ENCODE measurements at places on chromosomes 2 and 18.

DNA sequence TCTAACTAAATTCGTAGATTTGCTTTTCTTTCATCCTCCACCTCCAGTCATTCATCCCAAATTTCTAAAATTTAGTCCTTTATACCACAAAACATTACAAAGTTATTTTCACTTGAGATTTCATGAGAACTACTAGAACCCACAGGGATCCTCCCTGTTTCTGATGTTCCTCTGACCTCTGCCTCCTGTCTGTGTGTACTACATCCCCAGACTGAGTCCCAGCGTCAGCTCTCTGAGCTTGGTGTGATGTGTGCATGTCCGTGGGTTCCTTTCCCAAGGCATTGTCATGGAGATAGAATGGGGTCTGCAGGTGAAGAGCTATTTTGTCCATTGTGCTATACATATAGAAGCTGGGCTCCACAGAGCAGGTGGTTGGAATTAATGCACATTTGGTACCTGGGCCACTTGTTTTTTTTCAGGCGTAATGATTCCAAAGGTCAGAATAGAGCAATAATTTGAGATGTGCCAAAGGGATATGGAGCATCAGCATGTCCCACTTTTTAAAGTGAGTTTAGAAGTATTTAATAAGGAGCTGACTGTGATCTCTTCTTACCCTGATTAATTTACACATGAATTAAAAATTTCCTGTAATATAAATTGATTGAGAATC lies 151.2 kb upstream of the BOD1L2 start:
- DNase-seq, result no peak

DNA sequence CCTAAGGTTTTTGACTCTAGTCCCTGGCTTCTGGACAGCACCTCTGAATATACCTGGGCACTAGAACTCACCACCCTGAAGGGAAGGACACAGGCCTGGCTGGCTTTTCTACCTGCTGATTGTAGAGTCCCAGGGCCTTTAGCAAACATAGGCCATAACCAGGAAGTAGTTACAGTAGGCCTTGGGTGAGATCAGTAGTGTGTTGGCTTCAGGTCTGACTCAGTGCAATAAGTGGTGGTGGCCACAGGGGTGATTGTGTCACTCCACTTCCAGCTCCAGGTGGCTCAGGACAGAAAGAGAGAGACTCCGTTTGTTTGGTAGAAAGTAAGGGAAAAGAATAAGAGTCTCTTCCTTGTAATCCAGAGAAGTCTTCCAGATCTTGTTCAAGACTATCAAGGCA lies 101.7 kb upstream of the LGALSL start:
- no peak for DNase-seq

DNA sequence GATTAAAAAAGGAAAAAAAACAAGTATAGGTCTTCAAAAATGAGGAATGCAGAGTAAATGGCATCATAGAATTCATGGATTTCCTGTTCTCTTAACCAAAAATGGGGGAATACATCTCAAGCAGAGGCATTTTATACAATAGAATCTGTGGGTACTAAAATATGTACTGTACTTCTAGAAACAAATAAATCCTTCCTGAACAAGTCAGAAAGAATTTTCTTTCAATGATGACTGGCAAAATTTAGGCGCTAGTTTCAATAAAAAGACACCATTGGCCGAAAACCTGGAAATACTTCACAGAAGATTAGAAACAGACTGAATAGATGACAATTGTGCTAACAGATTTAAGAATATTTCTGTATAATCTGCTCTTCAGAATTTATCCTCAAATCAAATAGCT lies 15.1 kb downstream of the TRAK2 start:
- no peak for DNase-seq

DNA sequence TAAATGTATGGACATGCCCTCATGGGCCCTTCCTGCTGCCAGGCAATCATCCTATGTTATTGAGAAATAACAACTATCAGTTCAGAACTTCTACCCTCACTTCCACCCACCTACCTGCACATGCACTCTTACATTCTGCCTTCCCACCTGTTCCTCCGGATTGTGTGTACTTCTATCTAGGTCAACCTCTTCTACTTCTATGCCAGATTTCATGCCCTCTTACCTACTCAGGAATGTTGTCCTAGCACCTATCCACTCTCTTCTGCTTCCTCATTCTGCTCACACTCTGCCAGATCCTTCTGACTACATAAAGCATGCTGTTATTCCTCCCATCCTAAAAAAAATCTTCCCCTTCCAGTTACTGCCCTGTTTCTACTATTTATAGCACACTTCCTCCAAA lies 333.5 kb downstream of the IRS1 start:
- no peak for DNase-seq

- peak; percentile 40 for DNase-seq
These were observed 52.0 kb downstream of the ARL4C start for GRCh38 chr2:234444893-234445292.

- DNase-seq, result no peak
These were observed 34.5 kb downstream of the LRRFIP1 start for GRCh38 chr2:237661799-237662328.

DNA sequence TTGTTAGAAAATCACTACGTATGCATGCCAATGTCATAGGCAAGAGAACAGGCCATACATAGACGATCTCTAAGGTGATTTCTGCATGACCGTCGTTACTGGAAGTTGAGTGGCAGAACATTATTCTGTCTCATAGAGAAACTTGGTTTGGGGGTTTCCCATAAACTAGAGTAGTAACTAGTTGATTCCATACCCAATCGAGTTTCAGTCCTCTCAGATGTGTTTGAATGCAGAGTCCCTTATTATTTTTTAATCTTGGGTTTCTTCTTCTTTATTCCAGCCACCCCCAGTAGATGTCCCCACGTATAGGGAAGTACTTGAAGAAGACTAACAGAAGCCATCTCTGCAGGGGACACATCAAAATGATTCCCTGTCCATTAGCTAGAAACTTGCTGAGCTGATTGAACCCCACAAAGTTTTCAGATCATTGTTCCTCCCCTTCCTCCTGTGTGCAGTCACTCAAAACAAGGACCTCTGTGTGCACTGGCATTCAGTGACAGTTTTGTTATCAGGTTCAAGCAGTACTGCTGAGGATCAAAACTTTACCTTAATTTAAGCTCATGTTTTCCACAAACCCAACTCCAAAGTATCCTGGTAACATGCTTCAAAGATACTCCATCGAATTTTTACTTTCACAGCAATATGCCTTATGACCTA lies 68.4 kb upstream of the CDCA7 start:
- no peak for DNase-seq

DNA sequence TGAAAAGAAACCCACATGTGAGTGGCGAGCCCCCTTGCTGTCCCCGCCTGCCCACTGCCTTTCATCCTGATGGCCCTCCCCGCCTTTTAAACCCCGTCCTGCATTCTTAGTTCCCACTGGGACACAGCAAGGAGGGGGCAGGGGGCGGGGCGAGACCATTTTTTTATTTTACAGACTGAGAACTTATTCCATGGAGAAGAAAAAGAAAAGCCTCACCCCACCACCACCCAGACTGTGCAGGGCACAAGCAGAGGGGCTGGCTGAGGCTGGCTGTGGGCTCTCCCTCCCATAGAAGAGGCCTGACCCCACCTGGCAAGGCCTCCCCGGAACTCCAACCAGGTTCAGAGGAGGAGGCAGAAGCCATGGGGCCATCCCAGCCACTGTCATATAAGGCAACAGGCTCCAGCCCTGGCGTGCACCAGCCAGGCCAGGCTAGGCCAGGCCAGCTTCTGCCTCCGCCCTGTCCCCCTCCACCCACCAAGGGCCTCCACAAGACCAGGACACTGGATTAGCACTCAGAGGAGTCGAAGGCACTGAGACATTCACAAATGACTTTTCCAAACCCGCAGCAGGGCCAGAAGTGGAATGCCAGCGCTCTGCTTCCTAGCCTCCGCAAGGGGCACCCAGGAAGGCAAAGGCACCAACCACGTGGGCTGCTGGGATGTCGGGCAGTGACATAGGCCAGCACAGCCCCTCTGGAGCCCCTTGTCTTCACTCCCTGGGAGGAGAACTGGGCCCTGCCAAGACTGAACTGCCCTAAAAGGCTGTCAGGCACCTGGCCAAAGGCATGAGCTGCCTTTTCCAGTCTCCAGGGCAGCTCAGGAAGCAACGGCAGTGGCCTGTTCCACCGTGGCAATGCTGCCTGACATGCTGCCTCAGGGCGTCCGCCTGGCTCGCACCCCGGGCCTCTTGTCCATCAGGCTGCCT lies 37.5 kb upstream of the SEMA4C start:
- DNase-seq, result no peak

- no peak for DNase-seq
These were observed 1.3 kb downstream of the EML6 start for GRCh38 chr2:54724560-54725342.

DNA sequence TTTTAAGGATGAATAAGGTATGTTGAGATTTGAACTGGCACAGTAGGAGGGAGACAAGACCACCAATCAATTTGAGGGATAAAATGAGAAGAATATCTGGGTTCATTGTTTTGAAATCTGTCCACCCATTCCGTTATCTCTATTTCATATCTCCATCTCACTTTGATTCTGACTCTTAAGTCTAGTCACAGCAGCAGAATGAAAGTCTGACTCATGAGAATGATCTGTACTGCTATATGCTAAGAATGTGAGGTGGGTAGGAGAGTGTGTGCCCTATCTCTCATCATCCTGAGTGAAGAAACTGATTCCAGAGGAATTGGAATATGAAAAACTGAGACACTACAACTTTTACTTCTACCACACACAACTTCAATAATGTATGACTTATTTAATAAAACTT lies 1994.5 kb upstream of the PIK3C3 start:
- no peak for DNase-seq

GRCh38 chr2:64328756-64329155 lies 125.2 kb upstream of the LGALSL start:
- no peak for DNase-seq

- DNase-seq, result peak; percentile 45
These were observed 95.3 kb downstream of the SMC6 start for GRCh38 chr2:17658251-17658843.

GRCh38 chr2:231714639-231715498 lies 6.5 kb downstream of the PTMA start:
- no peak for DNase-seq

DNA sequence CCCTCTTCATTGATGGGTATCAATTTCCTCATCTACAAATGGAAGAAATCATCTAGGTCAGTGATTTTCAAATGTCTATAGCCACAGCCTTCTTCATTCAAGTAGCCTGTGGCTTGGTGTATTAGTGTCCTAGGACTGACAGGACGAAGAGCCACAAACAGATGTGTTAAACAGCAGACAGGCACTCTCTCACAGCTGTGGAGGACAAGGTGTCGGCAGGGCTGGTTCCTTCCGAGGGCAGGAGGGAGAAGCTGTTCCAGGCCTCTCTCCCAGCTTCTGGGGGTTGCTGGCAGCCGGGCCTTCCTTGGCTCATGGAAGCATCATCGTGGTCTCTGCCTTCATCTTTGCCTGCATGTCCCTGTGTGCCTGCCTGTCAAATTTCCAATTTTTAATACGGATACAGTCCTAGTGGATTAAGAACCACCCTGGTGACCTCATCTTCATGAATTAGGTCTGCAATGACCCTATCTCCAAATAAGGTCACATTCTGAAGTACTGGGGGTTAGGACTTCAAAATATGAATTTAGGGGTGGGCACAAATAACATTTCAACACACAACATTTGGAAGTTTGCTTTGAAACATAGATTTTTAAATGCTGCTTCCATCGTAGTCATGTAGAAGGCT lies 86.5 kb downstream of the PTGR3 start:
- no peak for DNase-seq

- peak; percentile 83 for DNase-seq
These were observed 19.4 kb downstream of the DOK1 start for GRCh38 chr2:74573747-74574562.

DNA sequence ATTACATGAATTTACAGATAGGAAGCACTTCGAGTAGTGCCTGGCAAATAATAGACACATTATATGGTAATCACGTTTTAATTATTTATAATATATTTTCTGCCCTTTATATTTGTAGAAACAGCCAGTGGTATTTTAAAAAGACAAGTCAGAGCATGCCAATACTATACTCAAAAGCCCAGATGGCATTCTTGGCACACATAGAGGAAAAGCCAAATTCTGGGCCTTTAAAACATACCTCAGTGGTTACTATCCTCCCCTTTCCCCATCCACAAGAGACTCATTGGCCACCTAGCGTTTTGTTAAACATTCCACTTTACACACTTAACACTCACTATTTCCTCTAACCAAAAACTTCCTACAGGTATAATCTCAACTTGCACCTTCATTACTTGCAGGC lies 63.3 kb upstream of the ZNF804A start:
- DNase-seq, result no peak

- peak; percentile 24 for DNase-seq
These were observed 42.4 kb downstream of the MBD2 start for GRCh38 chr18:54181856-54182602.

- DNase-seq, result no peak
These were observed 12.9 kb downstream of the GPR17 start for GRCh38 chr2:127658641-127659407.

- DNase-seq, result no peak
These were observed 6.9 kb downstream of the GPD2 start for GRCh38 chr2:156443089-156443488.

GRCh38 chr2:108971661-108972566 lies 17.1 kb downstream of the EDAR start:
- no peak for DNase-seq

- no peak for DNase-seq
These were observed 28.4 kb downstream of the EIPR1 start for GRCh38 chr2:3349211-3349693.

- DNase-seq, result no peak
These were observed 1207.3 kb upstream of the FAM98A start for GRCh38 chr2:34806396-34806795.

DNA sequence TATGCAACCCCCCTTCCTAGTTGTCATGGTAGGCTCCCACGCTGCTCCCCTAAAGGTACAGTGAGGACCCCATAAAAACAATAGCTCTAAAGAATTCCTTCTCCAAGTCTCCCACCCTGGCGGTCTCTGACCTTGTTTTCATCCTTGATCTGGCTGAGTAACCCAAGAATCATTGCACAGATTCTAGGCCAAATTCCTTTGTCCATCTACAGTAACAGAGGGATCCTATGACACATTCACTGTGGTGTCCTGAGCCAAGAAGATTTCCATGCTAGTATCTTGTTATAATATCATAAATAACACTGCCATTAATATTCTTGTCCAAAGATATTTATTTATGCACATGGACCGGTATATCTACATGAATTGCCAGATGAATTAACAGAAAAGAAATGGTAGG lies 240.2 kb downstream of the CYP26B1 start:
- no peak for DNase-seq

GRCh38 chr2:53636596-53636995 lies 131.0 kb upstream of the CHAC2 start:
- no peak for DNase-seq
